ENCODE measurements at places on chromosomes 2 and 18.

GRCh38 chr2:43569921-43570320, 25.9 kb downstream of the THADA start:
- no peak for DNase-seq

GRCh38 chr18:39198376-39198775, 1632.8 kb upstream of the CELF4 start:
- no peak for DNase-seq

DNA sequence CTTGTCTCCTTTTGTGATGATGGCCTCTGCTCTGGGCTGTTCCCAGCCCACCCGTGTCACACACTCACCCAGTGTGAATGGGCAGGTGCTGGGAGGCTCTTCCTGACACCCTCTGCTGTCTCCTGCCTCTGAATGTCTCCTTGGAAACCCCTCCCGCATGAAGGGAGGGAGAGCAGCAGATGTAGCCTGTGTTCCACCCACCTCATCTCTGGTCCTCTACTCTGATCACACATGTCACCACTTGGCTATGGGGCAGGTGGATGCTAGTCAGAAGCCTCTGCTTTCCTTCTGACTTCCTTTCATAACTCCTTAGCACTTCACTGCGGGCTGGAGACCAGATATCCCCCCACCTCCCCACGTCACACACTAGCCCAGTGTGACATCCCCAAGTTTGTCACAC, 23.9 kb downstream of the EFR3B start:
- DNase-seq, result no peak

DNA sequence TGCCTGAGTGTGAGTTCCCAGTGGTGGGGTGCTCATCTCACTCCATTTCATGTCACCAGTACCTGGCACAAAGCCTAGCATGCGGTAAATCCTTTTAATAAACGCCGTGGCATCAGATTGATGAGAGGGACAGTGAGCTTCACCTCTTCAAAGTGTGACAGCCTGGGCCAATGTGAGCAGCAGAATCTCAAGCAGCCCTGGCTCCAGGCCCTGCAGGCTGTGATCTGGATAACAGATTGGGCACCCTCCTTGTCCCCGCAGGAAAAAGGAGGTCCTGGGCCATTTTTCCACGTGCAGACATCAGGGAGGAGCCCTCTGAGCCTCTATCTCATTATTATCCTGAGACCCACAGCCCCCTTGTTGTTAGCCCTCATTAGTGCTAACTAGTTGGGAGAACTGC, 34.8 kb downstream of the TET3 start:
- no peak for DNase-seq
